ENCODE measurements at places on chromosomes 6 and 20. TPM values are rescaled to one million over a fixed set of nuclear protein-coding genes. Genes with fewer than 3 reads are reported as not detected.

Gene DHX35
- 15.2 TPM for total RNA-seq

Gene OOEP
- total RNA-seq: not detected

Gene CPXM1
- 0.15 TPM for total RNA-seq

Gene HLA-DQB1
- total RNA-seq: not detected

Gene HSPA12B
- 0.05 TPM for total RNA-seq

Gene WTAP
- total RNA-seq: 106 TPM

Gene LHFPL5
- not detected for total RNA-seq

Gene ENPP3
- total RNA-seq: 0.54 TPM

Gene CDH22
- total RNA-seq: not detected

Gene SLC16A10
- 1.7 TPM for total RNA-seq

Gene PABPC1L
- 1.8 TPM for total RNA-seq

Measured in M059J (cell line).